ENCODE measurements at places on chromosomes 7 and 10.

GRCh38 chr10:13048762-13049161 lies 47.2 kb upstream of the CCDC3 start:
- no peak for DNase-seq

DNA sequence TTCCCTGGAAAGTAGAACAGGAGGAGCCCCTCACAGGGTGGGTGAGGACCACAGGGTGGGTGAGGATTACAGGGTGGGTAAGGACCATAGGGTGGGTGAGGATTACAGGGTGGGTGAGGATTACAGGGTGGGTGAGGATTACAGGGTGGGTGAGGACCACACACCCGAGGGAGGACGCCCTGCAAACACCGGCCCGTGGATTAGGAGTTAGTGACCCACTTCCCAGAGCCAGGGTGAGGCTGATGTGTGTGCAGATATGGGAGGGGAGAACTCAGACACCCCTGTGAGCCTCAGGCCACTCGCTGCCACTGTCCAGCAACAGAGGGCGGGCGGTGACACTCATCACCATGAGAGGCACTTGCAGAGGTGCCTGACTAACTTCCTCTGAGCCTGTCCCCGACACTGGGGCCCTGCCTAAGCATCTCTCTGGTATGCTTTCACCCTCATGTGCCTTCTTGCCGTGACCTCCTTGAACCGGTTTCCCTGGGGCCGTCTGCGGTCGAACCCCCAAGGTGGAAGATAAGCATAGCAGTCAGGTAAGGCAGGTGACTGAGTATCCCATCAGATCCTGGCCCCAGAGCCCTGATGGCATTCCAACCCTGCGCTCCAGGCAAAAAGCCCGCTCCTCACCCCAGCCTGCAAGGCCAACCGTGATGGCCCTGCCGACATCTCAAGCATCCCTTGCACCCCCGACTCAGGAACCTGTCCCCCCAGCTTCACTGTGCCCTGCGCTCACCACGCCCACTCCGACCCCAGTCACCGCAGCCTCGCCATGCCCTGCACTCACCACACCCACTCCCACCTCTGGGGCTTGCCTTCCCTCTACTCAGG lies 74.1 kb downstream of the FAM53B start:
- DNase-seq = no peak

GRCh38 chr10:51014680-51015389 lies 59.5 kb upstream of the PRKG1 start:
- no peak for DNase-seq

GRCh38 chr10:105875050-105875449 lies 1234.0 kb downstream of the SORCS3 start:
- DNase-seq = no peak

DNA sequence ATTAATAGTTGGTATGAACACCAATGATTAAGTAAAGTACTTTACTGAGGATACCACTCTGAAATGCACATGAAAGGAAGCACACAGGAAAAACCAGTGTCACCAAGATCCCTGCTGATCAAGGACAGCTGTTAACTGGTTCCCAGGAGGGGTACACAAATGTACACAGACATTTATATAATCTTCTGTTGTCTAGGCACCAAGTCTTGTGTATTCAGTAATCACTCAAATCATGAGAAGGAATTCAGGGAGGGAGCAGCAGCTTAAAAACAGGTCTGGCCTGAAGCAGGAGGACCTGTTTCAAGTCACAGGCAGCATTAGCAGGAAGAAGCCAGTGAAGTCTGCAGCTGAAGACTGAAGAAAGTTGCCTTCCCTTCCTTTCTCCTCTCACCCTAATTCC lies 18.7 kb downstream of the MPP7 start:
- DNase-seq = no peak

Data from stimulated activated CD8-positive, alpha-beta memory T cell treated with anti-CD3 and anti-CD28 coated beads, Interleukin-2, amount 100 ng/mL, for 1 hour (primary cell).